Stimulated activated CD8-positive, alpha-beta memory T cell treated with anti-CD3 and anti-CD28 coated beads, Interleukin-4, amount 100 ng/mL, for 1 hour (primary cell): ENCODE measurements at places on chromosomes 7 and 10.

- no peak for DNase-seq
Measured at GRCh38 chr7:27123007-27123476, 7.5 kb downstream of the HOXA4 start.

- no peak for DNase-seq
Measured at GRCh38 chr7:15687546-15688278, 1.2 kb upstream of the MEOX2 start.

GRCh38 chr10:119306514-119306951, 99.2 kb downstream of the GRK5 start:
- peak; percentile 45 for DNase-seq

DNA sequence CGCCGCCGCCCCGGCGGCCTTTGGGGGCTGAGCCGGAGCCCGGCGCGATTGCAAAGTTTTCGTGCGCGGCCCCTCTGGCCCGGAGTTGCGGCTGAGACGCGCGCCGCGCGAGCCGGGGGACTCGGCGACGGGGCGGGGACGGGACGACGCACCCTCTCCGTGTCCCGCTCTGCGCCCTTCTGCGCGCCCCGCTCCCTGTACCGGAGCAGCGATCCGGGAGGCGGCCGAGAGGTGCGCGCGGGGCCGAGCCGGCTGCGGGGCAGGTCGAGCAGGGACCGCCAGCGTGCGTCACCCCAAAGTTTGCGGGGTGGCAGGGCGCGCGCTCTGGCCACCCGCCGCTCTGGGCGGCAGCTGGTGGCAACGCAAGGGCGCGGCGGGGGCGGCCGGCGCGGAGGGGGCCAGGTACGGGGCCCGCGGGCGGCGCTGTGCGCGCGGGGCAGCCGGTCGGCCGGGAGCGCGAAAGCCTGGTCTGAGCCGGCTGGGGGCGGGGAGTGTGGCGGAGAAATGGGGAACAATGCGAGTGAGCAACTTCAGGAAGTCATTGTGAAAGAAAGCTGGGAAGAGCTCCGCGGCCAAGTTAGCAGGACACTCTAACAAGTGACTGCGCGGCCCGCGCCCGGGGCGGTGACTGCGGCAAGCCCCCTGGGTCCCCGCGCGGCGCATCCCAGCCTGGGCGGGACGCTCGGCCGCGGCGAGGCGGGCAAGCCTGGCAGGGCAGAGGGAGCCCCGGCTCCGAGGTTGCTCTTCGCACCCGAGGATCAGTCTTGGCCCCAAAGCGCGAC, at the start of gene IKZF1:
IKZF1 (plus strand) TSS at position 588 of the 782 bp plus-strand sequence. CDS start 14,346 bp downstream, outside the sequence.
- no peak for DNase-seq

DNA sequence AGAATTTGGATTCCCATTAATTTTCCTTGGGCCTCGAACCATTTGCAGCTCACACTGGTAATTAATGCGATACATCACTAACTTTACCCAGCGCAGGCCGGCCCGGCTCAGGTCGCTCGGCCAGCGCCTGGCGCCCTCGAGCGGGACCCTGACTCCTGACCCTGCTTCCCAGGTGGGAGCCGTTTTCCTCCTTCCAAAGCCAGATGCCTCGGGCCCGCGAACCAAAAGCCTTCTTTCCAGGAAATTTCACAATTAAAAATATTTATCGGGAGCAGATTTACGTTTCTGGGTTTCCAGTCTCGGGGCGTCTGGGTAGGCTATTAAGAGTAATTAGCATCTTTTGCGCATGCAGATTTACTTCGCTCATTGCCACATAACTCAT, 12.2 kb downstream of the LBX1 start:
- DNase-seq = no peak

GRCh38 chr7:17176371-17177032, 122.0 kb upstream of the AHR start:
- no peak for DNase-seq

GRCh38 chr7:18405726-18406125, 89.8 kb upstream of the HDAC9 start:
- DNase-seq = no peak

GRCh38 chr10:20948686-20949327, 51.7 kb upstream of the NEBL start:
- no peak for DNase-seq

GRCh38 chr7:143068446-143068845, 16.3 kb downstream of the OR6V1 start:
- DNase-seq = no peak
